IMR-90 (cell line): ENCODE measurements at places on chromosomes 16 and 17.
A peak's percentile ranks its signal among the peaks of the same experiment; 100 is the strongest.

DNA sequence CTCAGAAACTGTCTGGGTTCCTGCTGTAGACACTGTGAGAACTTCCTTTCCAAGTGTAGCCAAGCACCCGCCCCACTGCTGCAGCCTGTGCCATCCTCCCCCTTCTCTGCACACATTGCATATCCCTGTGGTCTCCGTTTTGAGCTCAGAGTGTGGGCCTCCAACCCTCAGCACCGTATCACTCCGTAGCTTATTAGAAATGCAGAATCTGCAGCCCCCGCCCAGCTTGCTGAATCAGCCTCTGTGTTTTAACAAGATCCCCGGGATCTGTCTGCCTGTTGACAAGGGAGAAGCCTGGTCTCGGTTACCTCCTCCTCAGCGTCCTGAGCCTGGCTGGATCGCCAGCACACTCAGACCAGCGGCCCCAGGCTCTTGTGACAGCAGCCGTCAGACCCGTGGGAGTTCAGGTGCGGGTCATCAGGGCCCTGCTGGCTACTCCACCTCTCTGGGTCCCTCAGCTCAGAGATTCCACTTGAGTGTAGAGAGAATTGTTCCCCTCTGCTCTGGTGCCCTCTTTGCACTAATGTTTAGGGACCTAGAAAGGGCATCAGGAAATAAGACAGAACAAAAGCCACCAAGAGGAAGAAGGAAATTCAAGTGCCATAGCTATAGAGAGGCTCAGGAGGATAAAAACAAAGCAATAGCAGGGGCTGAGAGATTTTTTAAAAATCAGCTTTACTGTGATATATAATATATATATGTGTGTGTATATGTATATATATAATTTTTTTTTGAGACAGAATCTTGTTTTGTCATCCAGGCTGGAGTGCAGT lies 92.3 kb downstream of the PITPNC1 start:
- DNase-seq, result peak; percentile 28

- DNase-seq, result peak; percentile 69
Measured at GRCh38 chr17:30278032-30278431, 13.7 kb downstream of the BLMH start.

DNA sequence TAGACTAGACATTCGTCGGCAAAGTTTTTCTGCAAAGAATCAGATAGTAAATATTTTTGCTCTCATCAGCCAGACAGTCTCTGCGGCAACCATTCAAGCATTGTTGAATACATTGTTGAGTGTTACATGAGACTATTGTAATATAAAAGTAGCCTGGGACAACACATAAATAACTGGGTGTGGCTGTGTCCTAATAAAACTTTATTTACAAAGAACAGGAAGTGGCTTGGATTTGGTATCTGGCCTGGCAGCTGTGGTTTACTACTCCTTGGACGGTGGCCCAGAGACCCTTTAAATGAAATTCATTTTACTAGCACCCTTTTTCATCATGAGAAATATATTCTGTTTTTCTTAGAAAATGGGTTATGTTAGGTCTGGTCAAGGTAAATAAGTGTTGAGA lies 297.2 kb downstream of the WWOX start:
- DNase-seq, result no peak

GRCh38 chr17:17790637-17791464 lies 45.9 kb downstream of the SREBF1 start:
- no peak for DNase-seq

DNA sequence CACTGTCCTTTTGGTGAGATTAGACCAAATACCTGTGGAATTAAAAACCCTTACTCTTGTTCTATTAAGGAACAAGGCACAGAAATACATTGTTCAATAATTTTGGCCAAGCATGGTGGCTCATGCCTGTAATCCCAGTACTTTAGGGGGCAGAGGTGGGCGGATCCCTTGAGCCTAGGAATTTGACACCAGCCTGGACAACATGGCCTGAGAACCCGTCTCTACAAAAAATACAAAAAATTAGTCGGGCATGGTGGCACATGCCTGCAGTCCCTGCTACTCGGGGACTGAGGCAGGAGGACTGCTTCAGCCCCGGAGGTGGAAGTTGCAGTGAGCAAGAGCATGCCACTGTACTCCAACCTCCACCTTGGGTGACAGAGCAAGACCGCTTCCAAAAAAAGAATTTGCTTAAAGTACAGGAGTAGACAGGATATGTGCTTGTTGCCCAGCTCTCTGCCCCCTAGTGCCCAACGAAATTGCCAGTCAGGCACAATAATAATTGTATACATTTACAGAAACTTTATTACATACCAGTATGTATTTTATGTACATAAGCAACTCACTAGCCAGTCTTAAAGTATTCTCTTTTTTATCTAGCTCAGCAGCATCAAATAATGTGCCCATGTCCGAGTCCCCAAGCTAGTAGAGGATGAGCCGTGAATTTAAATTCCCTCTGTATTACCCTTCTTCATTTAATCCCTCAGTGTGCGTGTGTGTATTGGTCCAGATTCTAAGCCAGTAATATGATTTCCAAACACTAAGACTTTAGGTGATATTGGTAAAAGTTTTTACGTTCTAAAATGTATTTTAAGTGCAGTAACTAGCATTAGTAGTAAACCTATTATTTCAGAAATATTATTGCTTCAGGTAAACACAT lies 1.4 kb downstream of the THUMPD1 start:
- DNase-seq, result no peak

GRCh38 chr16:10522966-10523365 lies 57.4 kb downstream of the EMP2 start:
- no peak for DNase-seq

GRCh38 chr17:9256751-9257629 lies 235.7 kb downstream of the NTN1 start:
- DNase-seq, result peak; percentile 52

- DNase-seq, result peak; percentile 83
Measured at GRCh38 chr17:42456223-42457106, 2.2 kb upstream of the ATP6V0A1 start.

DNA sequence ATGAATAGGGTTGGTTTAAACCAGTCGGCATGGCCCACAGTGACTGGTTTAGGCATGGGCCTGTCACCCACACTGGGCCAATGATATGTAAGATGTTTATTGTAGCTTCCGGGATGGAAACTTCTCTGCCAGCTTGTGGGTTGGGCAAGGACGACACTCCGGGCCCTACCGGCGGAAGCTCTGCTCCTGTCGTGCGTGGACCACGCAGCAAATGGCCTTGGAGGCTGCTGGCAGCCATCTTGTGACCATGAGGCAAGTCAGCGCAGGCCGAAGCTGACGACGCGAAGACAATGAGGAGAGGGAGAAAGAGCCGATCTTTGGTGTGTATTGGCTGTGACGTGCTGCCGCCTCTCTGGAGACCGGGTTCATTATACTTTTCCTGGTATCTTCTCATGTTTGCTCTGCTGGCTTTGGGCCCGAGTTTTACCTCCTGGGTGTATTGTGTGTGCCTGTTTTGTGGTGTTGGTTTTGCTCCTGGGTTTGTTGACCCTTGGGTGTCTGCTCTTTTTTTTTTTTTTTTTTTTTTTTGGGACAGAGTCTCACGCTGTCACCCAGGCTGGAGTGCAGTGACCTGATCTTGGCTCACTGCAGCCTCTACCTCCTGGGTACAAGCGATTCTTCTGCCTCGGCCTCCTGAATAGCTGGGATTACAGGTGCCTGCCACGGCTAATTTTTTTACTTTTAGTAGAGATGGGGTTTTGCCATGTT lies 15.4 kb downstream of the SLC25A10 start:
- no peak for DNase-seq

GRCh38 chr17:72268431-72268830 lies 147.6 kb downstream of the SOX9 start:
- no peak for DNase-seq

DNA sequence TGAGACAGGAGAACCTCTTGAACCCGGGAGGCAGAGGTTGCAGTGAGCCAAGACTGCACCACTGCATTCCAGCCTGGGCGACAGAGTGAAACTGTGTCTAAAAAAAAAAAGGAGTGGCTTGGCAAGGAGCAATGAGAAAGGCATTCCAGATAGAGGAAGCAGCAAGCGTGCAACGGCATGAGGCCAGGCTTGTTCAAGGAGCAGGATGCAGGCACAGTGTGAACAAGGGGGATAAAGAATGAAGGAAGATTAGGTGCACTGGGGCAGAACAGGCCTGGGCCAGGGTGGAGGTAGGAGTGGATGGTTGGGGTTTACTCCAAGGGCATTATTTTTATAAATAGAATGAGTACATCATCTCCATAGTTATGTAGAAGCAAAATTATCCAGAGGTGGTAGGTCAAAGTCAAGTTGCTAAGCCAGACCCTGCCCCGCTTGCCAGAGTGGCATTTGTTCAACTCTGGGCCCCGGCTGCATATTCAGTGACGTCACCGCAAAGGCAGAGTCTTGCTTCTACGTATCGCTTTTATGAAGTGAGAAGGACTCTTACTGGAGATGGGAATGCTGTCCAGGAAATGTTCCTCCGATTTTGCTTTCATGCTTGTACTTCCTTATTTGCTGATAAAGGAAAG lies 100.2 kb downstream of the KATNIP start:
- no peak for DNase-seq

DNA sequence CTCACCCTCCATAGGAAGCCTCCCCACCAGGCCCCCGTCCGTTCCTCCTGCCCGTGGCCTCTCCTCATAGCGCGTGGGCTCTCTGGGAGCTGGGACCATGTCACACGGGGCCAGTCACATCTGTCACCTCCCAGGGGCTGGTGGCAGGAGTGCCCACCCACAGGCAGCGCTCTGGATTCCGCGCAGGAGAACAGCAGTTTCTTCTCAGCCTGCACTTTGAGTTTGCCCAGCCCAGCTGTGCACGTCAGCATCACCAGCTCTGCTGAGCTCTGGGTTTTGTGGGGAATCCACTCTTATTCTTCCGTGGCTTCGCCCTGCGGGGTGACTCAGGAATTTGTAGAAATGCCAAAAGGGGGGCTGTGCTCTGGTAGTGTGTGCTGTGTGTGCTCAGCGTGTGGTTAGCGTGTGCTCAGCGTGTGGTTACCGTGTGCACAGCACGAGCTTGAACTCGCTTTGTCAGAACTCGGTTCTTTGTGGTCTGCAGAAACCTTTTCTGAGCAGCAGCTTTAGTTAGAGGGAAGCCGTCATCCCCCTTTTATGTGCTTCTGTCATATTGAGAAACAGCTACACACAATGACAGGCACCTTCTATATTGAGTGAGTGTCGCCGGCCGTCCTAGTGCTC lies 3.2 kb downstream of the ACSF3 start:
- peak; percentile 12 for DNase-seq

DNA sequence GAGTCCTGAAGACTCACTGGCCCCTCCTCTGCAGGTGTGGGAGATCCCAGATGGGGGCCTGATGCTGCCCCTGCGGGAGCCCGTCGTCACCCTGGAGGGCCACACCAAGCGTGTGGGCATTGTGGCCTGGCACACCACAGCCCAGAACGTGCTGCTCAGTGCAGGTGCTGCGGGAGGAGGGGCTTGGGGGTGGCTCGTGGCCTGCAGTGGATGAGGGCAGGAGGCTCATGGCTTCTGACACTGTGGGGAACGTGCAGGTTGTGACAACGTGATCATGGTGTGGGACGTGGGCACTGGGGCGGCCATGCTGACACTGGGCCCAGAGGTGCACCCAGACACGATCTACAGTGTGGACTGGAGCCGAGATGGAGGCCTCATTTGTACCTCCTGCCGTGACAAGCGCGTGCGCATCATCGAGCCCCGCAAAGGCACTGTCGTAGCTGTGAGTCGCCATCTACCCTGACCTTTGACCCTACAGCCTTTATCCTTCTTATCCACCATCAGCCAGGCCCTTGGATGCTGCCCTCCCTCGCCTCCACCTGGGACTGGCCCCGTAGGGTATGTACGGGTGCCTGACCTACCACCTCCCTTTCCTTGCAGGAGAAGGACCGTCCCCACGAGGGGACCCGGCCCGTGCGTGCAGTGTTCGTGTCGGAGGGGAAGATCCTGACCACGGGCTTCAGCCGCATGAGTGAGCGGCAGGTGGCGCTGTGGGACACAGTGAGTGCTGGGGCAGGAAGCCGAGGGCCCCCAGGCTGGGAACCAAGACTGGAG lies 3.6 kb downstream of the CORO1A start:
- DNase-seq, result no peak

DNA sequence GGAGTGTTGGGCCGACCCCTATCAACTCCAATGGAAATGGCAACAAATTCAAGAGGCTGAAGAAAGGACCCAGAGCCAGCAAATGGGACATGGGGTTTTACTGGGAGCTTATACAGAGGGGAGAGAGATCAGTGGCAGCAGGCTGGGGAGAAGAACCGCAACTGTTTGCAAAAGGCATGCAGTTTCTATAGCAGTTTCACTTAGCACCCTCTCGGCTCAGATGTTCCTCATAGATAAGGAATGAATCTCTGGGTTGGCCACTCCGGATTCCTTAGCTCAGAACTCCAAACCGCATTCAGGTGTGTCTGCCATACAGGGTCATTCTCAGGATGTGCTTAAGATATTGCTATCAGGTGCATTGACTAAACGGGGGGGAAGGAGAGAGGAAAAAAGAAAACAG lies 71.1 kb upstream of the RPL38 start:
- no peak for DNase-seq

- no peak for DNase-seq
Measured at GRCh38 chr17:35350493-35350892, 22.9 kb downstream of the SLFN11 start.

- DNase-seq, result no peak
Measured at GRCh38 chr16:87575027-87575804, 27.1 kb upstream of the JPH3 start.

- no peak for DNase-seq
Measured at GRCh38 chr16:87161822-87162676, 155.1 kb downstream of the C16orf95 start.

- no peak for DNase-seq
Measured at GRCh38 chr16:1167276-1168107, 14.6 kb downstream of the CACNA1H start.

- DNase-seq, result no peak
Measured at GRCh38 chr17:30229012-30229411, 6.5 kb downstream of the SLC6A4 start.

- no peak for DNase-seq
Measured at GRCh38 chr17:50945779-50946222, 79.6 kb upstream of the TOB1 start.

DNA sequence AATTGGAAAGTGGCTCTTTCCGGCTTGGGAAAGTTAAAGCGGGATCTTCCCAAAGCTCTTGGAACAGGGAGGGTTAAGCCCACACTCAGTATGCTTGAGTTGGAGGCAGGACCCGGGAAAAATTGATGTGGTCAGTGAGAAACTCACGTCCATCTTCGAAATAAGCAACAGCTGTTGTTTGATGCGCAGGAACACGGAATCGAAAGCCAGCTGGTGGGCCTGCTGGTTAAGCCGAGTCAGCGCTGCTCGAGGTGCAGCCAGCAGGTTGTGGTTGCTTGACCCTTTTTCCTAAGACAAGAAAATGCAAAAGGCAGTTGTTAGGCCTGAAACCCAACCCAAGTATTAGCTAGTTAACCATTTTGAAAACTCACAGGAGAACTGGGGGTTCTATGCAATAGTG lies 49.4 kb downstream of the COG7 start:
- no peak for DNase-seq
